Cerebellar nuclear complex (tissue), 1 donor: ENCODE measurements at places on chromosomes 11 and 22.

- no peak for DNase-seq
Observed at GRCh38 chr11:100639140-100639539, 47.9 kb upstream of the ARHGAP42 start.

DNA sequence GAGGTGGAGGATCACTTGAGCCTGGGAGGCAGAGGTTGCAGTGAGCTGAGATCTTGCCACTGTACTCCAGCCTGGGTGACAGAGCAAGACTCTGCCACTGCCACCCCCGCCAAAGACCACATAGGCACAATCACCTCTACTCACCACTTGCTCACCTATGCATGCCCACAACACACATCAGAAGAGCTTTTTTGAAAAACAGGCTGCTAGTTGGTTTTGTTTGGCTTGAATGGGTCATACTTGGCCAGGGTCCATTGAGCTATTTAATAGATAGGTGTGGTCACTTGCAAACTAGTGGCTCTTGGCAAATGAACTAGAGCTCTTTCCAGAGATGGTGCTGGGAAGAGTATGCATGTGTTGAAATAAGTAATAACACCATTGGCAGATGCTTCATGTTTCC is 80.1 kb downstream of the EMSY start:
- no peak for DNase-seq

- no peak for DNase-seq
Observed at GRCh38 chr11:64766881-64767280, 7.1 kb upstream of the PYGM start.

DNA sequence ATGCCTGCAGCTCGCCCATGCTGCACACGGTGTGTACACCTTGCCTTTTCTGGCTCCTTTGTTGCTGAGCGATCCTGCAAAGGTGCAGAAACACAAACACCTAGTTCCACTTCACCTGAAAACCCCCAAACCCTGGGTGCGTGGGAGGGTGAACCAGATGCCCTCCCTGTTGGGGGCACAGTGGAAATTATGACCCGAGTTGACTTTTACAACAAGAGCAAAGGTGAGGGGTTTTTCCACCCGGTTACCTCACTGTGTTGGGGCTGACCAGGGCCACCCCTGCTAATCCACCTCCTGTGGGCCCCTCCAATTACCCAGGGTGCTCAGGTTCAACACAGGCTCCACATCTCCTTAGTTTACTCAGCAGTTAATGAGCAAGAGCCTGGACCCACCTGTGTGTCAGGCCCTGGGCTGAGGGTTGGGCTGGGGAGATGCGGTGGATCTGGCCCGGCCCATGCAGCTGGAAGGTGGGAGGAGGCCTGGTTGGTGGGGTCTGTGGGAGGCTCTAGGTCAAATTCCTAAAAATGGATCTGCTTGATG is 42.1 kb downstream of the LRRC32 start:
- no peak for DNase-seq

DNA sequence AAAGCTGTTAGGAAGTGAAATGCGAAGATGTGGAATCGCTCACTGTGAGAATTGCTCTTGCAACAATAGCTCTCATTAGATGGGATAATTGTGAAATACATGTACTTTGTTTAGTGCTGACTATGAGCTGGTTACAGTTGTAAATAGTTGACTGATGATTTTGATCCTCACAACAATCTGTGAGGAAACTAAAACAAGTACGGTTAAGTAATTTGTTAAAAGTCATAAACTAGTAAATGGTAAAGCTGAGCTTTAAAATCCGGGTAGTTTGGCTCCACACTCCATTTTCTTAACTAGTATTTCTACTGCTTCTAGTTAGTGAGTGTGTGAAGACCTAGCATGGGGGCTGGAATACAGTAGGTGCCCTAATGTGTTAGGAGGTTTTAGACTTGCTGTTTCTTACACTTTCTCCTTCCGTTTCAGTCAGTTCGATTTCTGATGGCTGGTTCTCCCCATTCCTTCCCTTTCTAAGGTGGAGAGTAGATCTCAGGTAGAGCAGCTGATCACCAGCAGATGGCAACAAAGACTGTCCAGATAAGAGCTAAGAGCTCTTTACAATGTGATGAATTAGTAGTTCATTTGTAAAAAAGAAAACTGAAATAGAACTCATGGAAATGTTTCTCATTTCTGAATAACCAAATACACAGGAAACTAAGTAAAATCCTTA is 16.3 kb upstream of the CYP2R1 start:
- no peak for DNase-seq

DNA sequence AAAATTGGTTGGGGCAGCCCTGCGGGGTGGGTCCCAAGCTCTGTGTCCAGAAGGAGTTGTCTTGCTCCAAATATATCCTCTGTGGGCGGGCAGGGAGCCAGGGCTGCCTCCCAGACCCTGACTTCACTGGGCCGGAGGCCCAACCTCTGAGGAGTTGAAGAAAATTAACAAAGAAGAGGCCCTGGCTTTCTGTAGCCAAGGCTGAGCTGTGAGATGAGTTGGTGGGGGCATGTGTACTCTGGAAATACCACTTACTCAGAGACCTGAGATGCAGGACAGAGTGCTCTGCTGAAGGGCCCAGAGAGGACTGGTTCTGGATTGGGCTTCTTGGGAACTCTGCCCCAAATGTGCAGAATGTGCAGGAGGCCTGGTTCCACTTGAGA is 96.3 kb downstream of the SWAP70 start:
- no peak for DNase-seq

DNA sequence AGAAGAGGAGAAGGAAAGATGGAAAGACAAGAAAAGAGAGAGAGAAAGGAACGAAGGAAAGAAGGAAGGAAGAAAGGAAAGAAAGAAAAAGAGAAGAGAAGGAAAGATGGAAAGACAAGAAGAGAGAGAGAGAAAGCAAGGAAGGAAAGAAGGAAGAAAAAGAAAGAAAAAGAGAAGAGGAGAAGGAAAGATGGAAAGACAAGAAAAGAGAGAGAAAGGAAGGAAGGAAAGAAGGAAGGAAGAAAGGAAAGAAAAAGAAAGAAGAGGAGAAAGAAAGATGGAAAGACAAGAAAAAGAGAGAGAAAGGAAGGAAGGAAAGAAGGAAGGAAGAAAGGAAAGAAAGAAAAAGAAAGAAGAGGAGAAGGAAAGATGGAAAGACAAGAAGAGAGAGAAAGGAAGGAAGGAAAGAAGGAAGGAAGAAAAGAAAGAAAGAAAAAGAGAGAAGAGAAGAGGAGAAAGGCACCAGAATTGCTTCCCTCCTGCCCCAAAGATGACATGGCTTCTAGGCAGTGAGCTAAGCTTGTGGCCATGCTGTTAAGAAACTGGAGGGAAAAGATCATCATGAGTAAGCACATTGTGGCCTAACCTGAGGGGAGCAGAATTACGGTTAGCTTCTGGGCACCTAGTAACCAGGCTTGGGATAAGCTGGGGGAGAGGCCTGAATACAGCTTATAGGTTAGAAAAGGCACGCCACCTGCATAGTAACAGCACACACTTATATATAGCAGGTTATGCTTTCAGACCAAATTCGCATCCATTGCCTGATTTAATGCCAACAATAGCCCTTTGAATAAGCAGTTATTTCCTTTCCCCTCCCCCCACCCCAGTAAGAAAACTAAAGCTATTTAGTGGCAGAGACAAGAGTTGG is 2.3 kb upstream of the ST3GAL4 start:
- no peak for DNase-seq

GRCh38 chr22:42644422-42645340 is 4.3 kb upstream of the ATP5MGL start:
- DNase-seq: no peak

DNA sequence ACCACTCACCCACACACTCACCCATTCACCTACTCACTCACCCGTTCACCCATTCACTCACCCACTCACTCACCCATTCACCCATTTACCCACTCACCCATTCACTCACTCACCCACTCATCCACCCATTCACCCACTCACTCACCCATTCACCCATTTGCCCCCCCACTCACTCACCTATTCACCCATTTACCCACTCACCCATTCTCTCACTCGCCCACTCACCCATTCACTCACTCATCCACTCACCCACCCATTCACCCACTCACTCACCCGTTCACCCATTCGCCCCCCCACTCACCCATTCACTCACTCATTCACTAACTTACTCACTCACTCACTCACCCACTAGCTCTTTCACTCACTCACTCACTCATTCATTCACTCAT is 15.0 kb downstream of the MUC5AC start:
- no peak for DNase-seq

DNA sequence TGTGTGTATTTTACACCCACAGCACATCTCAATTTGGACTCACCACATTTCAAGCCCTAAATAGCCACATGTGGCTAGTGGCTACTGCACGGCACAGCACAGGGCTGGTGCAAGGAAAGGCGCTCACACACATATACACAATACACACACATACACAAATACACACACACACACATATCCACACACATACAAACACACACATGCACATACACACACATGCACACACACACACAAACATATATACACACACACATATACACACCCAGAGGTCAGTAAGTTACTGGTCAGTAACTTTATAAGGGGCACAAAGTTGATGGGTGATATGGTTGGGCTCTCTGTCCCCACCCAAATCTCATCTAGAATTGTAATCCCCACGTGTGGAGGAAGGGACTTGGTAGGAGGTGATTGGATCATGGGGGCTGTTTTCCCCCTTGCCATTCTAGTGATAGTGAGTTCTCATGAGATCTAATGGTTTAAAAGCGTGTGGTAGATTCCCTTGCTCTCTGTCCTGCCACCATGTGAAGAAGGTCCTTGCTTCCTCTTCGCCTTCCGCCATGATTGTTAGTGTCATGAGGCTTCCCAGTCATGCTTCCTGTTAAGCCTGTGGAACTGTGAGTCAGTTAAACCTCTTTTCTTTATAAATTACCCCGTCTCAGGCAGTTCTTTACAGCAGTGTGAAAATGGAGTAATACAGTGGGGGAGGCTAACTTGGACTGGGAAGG is 37.6 kb upstream of the DKK3 start:
- no peak for DNase-seq

DNA sequence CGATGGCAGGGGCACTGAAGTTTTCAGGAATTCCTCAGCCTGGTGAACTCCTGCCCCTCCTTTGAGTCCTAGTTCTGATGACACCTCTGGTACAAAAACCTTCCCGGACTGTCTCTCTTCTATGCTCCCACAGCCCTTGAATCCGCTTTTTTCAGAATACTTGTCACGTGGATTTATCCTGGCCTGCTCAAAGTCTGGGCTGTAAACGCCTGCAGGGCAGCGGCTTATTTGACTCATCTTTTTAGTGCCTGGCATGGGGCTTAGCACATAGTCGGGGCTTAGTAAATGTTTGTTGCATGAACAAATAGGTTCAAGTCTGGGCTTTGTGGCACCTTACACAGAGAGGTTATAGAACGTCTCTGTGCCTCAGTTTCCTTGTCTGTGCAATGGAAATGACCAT is 13.4 kb upstream of the KCNJ11 start:
- DNase-seq: no peak
